DMS153 (cell line): ENCODE measurements at places on chromosomes 5 and 9.

DNA sequence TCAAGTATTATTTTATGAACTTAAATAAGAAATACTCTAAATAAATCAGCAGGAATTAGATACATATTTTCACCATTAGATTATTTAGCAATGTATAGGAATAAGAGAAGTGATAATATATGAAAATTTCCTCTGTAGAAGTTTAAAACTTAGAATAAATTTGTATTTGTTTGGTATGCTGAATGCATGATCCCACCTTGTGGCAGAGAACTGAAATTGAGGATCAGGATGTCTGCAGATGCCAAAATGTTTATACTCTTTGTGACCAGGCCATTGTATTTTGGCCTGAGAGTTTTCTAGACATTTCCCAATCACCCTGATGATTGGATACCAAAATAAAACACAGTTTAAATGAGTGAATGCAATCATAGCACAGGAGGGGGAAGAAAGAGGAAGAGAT, 6.3 kb downstream of the TYRP1 start:
- DNase-seq, result no peak

- DNase-seq, result peak; percentile 77
Observed at GRCh38 chr5:17259630-17260257, 42.3 kb downstream of the BASP1 start.

DNA sequence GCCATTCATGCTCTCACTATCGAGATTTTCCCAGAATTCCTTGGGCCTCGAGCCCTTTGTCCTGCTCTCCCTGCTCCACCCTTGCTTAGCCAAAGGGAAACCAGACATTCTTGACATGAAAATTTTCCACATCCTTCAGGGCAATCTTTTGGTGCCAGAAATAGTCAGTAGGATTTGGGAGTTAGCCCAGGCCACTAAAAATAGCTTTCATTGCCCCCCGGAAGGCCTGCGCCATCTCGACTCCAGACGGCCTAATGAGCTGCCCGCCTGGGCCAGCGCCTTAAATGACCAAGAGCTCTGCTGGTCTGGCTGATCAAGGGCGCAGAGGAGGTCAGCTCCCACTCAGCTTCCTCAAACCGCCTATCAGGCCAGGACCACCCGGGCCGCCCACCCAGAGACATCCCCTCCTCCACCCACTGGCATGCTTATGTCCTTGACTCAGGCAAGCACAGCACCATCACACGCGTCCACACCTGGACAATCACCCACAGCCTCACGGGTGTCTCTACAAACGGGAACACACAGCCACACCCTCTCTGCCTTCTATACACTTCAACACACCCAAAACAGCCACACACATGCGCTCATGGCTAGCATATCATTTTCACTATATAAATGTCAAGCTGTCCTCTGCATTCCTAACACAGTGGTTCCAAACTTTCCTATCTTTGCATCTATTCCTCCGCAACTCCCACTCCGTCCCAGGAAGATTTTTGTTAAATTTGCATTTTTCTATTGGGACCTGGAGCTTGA, 20.9 kb downstream of the DUSP1 start:
- no peak for DNase-seq

DNA sequence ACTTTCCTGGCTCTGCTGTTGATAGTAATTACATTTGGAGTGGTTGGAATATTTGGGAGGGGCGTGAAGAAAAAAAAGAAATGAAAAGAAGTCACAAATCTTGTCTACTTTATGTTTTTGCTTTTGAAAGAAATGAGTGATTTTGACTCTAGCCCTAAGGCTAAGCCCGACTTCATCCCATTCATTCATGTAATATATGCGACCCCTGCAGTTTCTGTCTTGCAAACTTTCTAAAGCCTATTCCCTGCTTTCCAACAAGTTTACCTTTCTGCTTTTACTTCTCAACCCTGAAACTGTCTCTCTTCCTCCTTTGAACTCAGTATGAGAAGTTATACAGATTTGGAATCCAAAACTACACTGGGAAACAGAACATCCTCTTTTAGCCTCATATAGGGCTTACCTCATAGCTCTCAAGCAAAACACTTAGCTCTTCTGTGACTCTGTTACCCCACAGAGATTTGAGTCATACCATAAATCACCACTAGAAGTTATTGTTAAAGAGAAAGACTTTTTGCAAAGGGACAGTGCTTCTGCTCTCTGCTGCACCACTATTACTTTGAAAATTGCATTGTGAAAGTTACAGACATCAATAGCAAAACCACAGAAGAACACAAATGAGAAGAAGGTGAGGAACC, 1.6 kb downstream of the CFAP95 start:
- DNase-seq, result no peak

DNA sequence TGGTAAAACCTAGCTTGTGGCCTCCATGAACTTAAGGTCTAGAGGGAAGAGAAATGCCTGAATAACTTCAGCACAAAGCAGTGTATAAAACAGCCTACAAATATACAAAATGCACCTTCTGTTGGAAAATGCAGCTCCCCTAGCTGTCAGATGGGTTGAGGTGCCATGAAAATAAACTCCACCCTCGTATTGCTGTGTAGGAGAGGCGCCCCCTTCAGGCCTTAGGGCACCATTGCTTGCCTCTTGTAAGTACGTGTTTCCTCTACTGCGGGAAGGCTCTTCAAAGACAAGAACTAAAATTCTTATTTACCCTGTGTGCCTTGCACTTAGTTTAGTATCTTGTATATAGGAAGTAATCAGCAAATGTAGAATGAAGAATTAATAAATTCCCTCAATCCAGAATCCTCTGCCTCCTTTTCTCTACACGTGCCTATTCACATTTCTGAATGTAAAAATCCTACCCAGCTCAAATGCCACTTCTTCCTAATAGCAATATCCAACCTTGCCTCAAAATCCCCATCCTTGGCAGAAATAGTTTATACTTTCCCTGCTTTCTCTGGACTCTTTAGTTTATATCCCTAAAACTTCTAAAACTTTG, 393.7 kb upstream of the PDE4D start:
- peak; percentile 32 for DNase-seq
